D721Med (cell line): ENCODE measurements at places on chromosomes 12 and 14.

- no peak for DNase-seq
These were observed 35.3 kb downstream of the PROX2 start for GRCh38 chr14:74840603-74841030.

- DNase-seq = no peak
These were observed 2.8 kb downstream of the ISCU start for GRCh38 chr12:108565146-108565545.

DNA sequence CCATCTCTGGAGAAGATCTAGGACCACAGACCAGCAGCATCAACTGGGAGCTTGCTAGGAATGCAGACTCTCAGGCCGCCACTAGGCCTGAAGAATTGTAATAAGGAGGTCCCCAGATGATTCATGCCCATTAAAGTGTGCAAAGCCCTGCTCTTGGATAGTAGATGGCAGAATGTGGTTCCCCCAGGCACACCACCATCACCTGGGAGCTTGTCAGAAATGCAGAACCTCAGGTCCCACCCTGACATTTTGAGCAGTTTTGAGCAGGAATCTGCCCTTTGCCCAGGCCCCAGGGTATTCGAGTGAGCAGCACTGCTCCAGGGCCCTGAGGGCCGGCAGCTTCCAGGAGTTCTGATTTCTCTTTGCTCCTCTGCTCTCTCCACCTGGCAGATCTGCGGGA is 64.9 kb downstream of the TSPAN11 start:
- DNase-seq = no peak

GRCh38 chr12:82430541-82431145 is 72.3 kb downstream of the METTL25 start:
- no peak for DNase-seq

DNA sequence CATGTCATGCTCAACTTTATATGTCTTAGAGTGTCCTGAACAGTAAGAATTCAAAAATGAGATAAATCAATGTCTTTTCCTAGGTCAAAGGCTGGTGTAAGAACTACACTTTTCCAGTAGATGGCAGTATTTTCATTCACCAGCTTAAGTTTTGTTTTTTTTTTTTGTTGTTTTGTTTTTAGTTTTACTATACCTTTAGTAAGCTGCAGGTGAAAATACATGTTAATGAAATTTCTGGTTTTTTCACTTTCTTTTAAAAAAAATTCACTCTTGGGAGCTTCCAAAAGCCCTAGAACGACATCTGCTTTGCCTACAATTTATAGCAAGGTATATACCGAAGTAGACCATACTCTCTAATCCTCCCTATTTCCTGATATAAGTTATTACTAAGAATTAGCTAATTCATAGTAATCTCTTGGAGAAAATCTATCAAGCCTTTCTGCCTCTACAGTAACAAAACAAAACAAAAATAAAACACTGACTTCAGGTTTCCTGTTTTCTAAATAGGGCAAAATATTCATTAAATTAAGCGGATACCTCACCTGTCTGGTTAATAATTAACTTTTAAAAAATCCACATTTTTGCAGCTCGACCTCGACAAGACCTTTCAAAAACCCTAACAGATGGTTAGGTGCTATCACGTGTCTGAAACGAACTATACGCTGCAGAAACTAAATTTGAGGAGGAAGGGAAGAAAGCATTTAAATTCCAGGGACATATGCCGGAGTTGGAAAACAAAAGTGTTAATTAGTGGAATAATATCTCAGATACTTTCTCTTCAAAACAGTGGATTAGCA is 2.7 kb upstream of the SAMD4A start:
- no peak for DNase-seq

- no peak for DNase-seq
These were observed 44.3 kb upstream of the SPTLC2 start for GRCh38 chr14:77660754-77661153.

- DNase-seq = no peak
These were observed 20.4 kb downstream of the ASPG start for GRCh38 chr14:104105822-104106470.

DNA sequence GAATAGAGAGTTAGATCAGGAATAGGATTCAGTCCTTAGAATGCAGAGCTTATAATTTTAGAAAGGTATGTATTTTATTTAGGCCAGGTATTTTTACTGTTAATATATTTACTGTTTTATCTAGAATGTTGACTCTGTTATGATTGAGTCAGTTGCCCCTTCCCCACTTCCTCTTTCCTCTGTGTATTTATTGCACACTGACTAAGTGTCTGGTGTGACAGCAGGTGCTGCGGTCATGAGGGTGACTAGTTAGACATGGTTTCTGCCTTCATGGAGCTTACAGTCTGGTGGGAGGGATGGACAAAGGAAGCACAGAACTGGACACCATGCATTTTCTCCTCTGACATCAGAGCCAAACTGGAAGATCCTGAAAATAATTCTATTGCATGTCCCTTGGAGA is 159.8 kb downstream of the CACNA1C start:
- DNase-seq = no peak

- no peak for DNase-seq
These were observed 66.4 kb upstream of the MAP1LC3B2 start for GRCh38 chr12:116492703-116493324.

- no peak for DNase-seq
These were observed 28.1 kb upstream of the PRICKLE1 start for GRCh38 chr12:42617622-42618021.

- DNase-seq = no peak
These were observed 723.3 kb upstream of the FLRT2 start for GRCh38 chr14:84806622-84807021.

DNA sequence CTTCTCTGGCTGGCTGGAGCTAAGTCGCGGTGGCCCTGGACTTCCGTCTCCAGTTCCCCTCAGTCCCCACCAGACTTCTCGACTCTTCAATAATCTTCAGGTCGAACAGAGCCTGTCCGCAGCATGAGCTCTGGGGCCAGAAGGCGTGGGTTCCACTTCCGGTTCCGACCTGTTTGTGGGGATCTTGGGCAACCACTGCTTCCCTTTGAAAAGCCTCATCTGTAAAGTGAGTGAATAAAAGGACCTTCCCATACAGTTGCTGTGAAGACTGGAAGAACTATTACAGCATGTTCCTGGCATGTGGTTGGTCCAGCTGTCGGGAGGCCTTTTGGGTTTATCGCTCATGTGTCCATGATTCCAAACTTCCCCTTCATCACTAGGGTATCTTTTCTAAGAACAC is 19.4 kb downstream of the ADGRD1 start:
- no peak for DNase-seq

GRCh38 chr12:65155784-65156183 is 13.6 kb upstream of the LEMD3 start:
- DNase-seq = no peak

DNA sequence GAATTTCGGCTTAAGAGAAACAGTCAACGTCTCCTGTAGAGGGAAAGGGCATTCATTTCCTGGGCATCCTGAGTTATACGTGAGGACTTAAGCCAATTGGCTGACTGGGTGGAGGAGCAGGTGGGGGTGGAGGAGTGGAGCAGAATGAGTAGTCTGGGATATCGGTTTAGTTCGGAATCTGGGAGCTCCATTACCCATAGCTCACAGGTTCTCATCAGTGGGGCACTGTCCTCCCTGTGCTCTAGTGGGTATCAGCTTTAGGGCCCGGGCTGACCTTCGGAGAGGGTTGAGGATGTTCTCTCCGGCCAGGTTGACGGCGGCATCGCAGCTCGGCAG is 704 bp downstream of the SDR39U1 start:
- no peak for DNase-seq

DNA sequence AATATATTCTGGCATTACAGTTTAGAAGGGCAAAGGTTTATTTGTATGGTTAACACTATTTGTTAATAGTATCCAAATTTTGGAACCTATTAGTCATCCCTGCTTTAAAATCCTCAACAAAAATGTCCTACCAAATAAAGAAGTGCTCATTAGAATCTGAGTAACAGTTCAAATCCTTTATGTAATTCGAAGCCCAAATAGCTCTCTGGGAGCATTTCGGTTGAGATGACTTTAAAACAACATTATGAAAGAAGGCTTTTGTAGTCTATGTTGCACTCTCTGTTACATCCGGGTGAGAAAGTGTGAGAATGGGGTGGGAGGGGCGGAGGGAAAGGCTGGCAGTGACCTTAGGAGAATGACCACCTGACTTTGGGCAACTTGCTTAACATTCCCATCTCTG is 59.7 kb downstream of the SLC38A1 start:
- DNase-seq = no peak

DNA sequence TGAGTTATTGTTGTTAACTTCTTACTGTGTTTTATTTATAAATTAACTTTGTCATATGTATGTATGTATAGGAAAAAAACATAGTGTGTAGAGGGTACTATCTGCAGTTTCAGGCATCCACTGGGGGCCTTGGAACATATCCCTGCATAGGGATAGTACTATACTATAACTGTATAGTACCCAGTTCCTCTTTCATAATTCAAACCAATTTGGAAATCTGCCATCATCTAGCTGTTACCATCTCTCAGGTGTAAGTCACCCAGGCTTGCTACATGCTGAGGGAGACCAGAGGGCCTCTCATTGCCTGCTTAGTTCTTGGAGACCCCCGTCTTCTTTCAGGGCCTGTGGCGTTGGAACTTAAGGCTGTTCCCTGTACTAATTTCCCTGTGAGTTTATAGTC is 12.9 kb upstream of the DCD start:
- DNase-seq = no peak

DNA sequence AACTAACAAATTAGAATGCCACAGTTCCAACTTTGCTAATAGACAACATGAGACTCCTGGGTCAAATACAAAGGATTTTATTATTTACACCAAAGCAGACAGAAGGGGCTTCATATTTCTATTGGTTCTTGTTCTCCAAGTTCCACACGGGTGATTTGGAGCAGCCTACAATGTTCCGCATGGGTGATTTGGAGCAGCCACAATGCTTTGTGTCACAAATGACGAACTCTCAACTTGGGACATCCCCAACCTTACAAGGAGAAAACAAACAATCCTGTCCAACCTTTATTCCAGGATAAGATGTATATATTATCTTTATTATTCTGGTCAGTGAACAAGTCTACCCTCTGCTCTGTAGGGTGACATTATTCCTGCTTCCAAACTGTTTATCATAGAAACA is 694.3 kb upstream of the MGAT4C start:
- no peak for DNase-seq

DNA sequence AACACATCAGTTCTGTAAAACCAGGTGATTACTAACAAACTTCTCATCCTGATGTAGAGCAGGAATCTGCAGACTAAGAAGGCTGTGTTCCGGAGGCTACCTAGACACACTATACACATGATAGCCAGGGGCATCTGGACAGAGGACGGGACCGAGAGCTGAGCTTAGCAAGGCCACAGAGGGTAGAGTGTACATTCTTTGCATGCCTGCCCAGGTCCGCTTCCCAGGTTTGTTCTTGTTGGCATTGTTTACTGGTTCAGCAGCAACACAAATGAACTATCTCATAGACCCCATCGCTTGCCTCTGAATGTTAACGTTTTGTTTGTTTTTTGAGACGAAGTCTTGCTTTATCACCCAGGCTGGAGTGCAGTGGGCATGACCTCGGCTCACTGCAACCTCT is 17.7 kb upstream of the TEAD4 start:
- no peak for DNase-seq

DNA sequence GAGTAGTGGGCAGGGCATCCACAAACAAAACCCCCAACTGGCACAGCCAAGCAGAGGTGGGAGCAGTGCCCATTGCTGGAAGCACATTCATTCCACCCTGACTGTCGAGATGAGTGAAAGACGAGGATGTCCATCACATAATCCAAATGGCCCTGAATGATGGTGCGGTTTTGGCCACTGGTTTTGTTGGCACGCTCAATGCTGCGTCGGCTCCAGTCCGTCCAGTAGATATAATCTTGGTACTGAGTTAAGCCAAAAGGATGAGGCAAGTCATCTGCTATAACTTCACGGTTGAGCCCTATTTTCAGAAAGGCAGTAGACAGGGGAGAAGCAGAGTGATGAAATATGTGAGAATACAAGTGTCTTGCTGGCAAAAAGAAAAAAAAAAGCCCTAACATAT is 88.1 kb downstream of the BCL2L14 start:
- DNase-seq = no peak

DNA sequence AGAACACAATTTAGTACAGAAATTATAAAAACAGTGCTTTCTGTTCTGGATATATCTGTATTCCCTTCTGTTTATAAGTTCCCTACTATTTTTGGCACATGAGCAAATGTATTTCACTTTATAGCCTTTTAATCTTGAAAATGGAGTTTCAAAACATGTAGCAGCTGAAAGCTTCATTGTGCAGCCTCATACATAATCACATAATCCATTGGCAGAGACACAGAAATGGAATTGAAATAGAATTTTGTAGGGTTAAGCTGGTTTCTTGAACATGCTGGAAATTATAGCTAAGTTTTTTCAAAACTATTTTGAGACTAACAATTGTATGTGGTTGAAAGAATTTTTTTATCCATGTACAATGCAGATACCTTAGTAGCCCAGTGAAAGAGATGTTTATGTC is 614.3 kb upstream of the MDGA2 start:
- DNase-seq = no peak

DNA sequence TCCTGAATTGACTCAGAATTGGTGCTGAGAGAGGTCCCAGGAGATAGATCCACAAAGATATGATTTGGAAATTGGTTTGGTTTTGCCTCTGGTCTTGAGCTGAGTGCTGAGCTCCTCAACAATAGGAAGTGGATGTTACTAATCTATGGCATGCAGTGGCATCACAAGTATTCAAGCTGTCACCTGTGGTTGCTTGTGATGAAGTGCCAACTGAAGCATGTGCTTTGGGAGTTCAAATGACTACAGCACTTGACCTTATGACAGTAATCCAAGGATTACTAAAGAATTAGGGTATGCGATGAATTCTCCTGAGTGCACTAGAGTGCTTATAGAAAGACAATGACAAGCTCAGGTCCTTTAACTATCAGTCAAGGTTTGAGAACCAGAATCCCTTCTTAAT is 406.2 kb downstream of the NOVA1 start:
- no peak for DNase-seq

- DNase-seq = no peak
These were observed 274.2 kb downstream of the SSPN start for GRCh38 chr12:26469421-26470180.

GRCh38 chr12:4809449-4810218 is 89.4 kb downstream of the GALNT8 start:
- DNase-seq = peak; percentile 31

GRCh38 chr12:79927772-79928474 is 7.0 kb downstream of the PPP1R12A start:
- DNase-seq = no peak
